ENCODE measurements at places on chromosomes 1 and 21.
A peak's percentile ranks its signal among the peaks of the same experiment; 100 is the strongest.

DNA sequence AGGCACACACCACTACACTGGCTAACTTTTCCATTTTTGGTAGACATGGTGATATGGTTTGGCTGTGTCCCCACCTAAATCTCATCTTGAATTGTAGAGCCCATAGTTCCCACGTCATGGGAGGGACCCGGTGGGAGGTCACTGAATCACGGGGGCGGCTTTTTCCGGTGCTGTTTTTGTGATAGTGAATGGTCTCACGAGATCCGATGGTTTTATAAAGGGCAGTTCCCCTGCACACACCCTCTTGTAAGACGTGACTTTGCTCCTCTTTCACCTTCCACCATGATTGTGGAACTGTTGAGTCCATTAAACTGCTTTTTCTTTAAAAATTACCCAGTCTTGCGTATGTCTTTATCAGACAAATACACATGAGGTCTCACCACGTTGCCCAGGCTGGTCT, 1.3 kb upstream of the FTCD start:
- no peak for DNase-seq

GRCh38 chr1:216804111-216804510, 80.9 kb upstream of the ESRRG start:
- no peak for DNase-seq

- no peak for DNase-seq
Observed at GRCh38 chr1:110982320-110982719, 18.6 kb upstream of the LRIF1 start.

DNA sequence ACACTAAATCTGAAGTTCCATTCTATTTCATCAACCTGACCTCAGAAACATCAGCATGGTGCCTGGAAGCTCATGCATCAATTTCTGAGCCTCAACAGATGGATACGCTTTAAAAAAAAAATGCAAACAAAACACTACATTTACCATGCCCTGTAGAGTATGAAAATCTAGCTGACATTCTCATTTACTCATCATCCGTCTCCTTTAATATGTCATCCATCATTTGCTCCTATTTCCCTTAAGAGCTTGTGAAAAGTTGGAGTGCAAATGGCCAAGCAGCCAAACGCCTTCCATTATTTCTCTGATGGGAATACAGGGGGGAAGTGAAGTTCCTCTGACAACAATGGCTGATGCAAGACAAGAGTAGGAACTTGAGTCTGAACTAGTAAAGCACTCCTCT, 295.0 kb downstream of the TGFB2 start:
- DNase-seq = no peak

DNA sequence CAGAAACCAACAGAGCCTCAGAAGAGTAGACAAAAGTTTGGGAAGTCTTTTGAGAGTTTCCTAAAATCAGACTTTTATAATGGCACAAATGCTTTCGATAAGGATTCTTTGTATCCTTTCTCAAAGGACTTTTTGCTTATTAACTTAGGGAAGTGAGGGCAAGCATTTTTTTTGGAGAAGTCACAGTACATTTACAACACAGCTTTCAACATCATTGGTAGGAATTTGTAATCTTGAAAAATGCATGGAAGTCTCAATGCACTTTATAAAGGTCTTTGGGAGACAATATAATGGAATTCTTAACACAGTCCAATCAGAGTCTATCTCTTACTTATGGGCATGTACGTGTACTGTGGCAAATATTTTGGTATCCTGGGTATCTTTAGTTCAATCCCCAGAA, 325.8 kb upstream of the NR5A2 start:
- DNase-seq = no peak

DNA sequence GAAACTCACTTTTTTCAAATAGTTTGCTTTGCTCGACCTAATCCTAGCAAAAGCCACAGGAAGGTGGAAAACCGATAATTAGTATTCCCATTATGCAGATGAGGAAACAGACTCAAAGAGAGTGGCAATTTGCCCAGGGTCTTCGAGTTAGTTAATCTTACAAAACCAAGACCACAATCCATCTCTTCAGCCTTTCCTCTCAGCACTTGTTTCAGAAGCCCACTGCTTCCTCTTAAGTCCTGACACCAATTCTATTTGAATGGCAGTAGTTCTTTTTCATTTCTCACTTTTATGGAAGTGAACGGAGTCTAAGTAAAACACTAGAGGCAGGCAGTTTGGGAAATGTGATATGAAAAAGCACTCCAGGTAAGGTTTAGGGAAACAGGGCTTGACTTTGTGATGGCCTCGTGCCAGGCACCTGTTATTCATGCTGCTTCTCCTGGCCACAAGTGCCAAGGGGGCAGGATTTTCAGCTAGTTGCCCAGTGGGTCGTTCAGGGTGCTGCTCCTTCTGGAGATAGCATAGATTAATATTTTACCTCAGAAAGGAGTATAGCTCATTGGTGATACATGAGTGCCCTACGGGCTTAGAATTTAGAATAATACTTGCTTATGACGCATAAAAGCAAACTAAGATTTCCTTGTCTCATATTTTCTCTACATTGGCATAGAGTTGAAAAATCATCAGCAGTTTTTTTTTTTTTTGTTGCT, 76.6 kb upstream of the NRIP1 start:
- no peak for DNase-seq

GRCh38 chr1:175287377-175287776, 94.8 kb upstream of the KIAA0040 start:
- no peak for DNase-seq

DNA sequence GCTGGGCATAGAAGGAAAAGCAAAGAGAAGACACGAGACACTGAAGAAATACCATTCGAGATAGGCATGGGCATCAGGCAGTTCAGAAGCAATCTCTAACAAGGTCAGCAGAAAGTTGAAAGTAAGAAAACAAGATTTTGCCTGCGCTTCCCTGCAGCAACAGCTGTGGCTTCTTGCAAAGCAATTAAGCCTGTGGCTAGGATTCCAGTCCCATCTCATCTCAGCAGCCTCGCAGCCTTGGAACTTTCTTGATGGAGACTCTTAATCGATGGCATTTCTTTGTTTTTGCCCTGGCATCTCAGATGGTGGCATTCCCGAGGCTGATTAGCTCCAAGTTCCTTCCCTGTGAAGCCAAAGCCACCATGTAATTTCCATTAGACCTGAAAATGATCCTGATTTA, 64.6 kb upstream of the SPAG17 start:
- no peak for DNase-seq

GRCh38 chr1:193211539-193211938, 25.1 kb upstream of the B3GALT2 start:
- DNase-seq = peak; percentile 54

GRCh38 chr1:79852004-79852403, 845.5 kb upstream of the ADGRL4 start:
- peak; percentile 17 for DNase-seq

DNA sequence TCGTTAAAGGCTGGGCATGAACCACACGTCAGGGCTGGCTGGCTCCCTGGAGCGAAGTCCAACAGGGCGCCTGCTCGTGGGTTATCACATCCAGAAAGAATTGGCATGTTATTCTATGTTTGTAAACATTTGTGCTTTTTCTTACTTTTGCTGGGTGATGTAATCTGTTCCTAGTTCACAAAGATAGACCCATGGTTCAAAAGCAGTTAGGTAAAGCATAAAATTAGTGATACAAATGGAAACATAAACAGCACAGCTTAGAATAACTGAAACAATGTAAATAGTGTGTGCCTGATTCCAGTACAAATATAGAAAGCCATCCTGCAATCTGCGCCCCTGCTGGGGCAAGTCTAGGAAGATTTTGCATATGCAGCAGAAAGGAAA, 184.0 kb upstream of the C1orf174 start:
- DNase-seq = no peak

- no peak for DNase-seq
Observed at GRCh38 chr1:177922209-177922608, 47.6 kb downstream of the SEC16B start.

- no peak for DNase-seq
Observed at GRCh38 chr1:236457775-236458174, 63.7 kb downstream of the EDARADD start.

GRCh38 chr1:15264769-15265168, 17.7 kb downstream of the FHAD1 start:
- no peak for DNase-seq

DNA sequence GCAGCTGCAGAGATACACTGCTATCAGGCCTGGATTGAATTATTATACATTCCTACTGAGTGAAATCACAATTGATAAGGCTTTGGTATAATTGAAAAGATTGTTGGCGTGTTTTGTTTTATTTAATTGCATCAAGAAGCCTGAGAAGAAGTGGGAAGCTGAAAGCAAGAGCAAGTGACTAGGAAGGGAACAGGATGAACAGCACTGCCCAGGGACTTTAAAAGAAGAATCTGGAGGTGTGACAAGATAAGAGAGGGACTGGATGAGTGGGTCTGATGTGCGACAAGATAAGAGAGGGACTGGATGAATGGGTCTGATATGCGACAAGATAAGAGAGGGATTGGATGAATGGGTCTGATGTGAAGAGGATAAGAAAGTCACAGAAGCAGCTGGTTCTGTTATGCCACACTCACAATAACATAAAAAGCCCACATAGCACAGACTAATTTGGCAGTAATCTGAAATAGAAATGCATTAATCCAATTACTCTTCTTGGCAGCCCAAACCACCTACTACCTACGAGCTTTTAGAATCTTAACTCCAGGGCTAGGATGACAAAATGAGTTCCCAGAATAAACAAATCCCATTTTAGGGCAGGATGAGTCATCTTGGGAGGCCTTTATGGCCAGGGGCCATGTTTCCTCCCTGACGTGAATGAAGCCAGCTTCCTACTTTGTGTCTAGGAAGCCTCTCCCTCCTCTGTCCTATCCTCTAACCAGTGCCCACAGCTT, 129.7 kb downstream of the DUSP10 start:
- DNase-seq = peak; percentile 30

DNA sequence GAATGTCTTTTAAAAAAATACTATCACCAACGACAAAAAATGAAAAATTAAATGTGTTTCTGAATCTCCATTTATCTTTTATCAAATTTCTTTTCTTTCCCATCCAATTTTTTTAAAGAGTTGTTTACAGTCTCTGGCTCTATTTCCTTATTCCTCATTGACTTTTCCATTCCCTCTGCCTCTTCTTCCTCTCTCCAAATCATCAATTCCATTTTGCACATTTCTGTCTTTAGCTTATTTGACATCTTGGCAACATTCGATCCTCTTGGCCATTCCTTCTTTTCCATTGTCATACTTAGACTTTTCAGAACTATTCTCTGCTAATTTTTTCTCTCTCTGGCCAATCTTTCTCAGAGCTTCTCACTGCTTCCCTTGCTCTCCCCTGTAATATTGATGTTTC, 497.6 kb downstream of the PLPP3 start:
- DNase-seq = no peak

DNA sequence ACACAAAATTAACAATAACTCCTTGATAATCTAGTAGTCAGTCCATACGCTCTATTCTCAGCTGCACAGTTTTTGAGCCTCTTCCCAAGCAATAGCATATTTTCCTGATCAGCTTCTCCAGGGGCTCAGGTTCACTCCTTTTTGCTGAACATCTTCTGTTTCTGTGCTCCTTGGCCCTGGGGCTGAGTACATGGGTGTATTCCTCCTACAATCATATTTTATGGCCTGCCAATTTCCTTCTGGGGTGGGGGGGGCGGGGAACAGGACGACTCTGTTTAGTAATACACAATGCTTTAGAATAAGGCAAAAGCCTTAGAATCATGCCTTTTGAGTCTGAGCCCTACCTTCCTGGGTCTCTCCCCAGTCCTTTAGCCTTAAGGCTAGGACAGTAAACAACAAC, 8.5 kb downstream of the CLDN19 start:
- no peak for DNase-seq

- DNase-seq = no peak
Observed at GRCh38 chr1:65955071-65955470, 162.4 kb downstream of the PDE4B start.

All from Caco-2 (cell line).